Stomach (tissue), 19 donors: ENCODE measurements at places on chromosomes 11 and 22.
A peak's percentile ranks its signal among the peaks of the same experiment; 100 is the strongest.

- DNase-seq = peak; percentile 56
Measured at GRCh38 chr11:76810151-76810853, 27.1 kb downstream of the TSKU start.

DNA sequence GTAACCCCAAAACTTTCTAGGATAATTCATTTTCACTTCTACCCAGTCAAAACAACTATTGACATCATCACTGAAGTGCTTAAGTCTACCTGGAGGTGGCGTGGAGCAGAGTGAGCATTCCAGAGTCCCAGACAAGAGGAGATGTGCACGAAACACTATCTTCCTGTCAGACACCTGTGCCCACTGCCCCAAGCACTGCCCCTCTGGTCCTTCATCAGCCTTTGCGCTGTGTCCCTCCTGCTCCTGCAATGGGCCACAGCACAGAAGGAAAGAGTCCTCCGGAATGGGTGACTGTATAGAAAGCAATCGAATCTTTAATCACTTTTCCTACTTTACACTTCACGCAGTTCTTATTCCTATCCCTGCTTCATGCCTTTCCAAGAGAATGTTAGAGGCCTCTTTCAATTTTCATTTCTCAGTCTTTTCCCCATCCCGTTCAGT, 512 bp upstream of the GRIA4 start:
- peak; percentile 41 for DNase-seq

- no peak for DNase-seq
Measured at GRCh38 chr22:43501878-43502277, 90.1 kb downstream of the MPPED1 start.

DNA sequence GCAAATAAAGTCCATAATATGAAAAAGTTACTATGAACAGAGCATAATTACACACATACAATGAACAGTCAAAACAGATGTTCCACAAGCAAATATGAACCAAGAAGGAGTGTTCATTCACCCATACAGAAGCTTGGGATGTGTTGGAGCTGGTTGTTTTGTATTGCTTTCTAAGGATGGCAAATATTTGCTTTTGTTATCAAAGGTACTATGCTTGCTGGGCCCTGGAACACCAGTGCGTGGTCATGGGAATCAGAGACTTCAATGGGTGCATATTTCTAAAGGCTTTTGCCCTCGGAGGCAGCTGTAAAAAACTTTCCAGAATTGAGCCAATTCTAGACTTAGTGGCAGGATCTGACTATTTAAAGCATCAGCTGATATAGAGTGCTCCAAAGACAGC, 85.1 kb downstream of the BARX2 start:
- peak; percentile 57 for DNase-seq

GRCh38 chr11:124749912-124750311, 2.1 kb downstream of the VSIG2 start:
- DNase-seq = no peak

DNA sequence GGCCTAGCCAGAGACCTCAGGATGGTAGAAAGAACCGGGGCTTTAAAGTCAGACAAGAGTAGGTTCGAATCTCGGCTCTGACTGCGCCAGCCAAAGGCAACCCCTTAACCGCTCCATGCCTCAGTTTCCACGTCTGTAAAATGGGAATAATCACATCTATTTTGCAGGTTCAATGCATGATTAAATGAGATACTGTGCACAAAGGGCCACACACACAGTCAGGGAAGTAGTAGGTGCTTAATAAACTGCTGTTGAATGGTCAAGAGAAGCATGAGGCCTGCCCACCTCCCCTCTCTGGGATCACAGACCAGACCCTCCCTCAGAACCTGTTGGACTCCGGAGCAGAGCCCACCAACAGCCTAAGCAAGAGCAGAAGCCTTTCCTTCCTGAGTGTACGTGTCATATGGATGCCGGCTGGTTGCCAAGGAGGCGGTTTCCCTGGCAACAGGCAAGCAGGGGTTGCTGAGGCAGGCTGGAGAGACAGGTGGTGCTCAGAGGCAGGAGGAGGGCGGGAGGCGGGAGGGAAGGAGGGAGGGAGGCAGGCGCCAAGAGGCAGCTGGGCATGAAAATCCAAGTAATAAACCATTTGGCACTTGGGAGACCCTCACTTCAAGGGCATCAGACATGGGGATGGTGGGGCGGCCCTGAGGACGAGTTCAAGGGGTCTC, 43.9 kb downstream of the NFAM1 start:
- DNase-seq = peak; percentile 86

GRCh38 chr11:46210133-46210636, 67.3 kb upstream of the CREB3L1 start:
- no peak for DNase-seq
